RWPE2 (cell line): ENCODE measurements at places on chromosomes 6 and 20.

DNA sequence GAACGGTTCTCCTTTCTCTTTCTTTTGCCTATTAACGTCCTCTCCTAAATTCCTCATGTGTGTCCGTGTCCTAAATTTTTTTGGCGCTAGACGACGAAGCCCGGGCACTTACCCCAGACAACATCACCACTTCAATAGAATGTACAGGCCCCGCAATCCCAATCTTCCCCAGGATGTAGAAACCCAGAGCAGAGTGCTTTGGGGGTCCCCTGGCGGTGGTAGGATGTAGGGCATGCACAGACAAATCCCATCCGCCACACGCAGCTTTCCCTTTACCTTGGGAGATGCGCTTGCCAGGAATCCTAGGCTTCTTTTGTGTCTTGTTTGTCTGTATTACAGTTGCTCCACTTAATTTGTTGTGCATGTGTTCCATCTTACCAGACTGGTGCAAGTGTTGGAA is 417.3 kb upstream of the ARID1B start:
- DNase-seq = no peak

DNA sequence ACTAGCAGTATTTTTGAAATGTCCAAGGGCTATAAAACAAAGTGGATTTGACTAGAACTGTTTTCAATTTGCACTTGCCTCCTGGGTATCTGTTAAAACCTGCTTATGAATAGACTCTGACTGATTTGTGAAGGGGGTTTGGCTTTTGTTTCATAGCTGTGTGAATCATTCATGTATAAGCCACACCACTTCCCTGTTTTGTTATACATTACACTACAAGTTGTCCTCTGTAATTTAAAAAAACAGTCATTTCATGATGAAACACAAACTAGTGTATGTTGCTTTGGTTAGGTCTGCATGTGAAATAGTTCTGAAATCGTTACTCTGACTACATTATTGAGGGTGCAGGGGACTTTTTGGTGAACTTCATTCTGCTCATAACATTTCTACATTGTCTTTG is 121.7 kb downstream of the NKAIN2 start:
- DNase-seq = no peak

DNA sequence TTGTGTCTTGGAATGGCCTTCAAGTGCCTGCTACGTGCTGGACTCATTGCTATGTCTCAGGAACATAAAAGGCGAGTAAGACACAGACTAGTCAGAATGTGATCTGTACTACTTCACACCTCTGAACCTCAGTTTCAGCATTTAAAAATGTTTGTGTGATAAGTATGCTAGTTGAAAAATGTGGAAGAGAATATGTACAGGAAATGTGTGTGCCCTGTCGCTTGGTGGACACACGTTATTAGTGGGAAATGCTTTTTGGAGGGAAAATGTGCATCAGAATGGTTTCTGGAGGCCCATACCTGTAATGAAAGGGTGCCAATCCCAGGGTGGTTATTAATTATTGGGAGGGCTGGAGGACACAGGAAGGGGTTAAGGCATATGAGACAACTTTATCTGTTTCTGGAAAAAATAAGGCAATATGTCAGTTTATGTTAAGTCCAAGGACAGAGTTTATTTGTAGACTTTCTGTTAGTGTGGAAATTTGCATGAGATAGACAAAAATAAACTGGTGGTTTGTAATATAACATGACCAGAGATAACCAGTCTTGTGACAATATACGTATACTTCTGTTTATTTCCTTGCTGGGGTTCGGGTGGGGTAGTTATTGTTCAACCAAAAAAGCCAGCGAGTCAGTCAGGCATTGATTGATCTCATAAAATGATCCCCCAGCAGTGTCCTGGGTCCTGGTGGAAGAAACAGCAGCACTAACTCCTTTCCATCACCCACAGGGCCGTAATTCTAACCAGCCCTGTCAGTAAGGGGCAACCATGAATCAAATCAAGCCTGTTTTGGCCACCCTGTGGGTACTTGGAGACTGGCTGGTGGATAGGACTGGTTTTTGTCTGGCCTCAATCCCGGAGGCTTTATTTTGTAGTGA is 117.9 kb downstream of the JARID2 start:
- DNase-seq = no peak

- DNase-seq = no peak
Observed at GRCh38 chr20:26218301-26218700, 521.6 kb upstream of the ZNF337 start.

DNA sequence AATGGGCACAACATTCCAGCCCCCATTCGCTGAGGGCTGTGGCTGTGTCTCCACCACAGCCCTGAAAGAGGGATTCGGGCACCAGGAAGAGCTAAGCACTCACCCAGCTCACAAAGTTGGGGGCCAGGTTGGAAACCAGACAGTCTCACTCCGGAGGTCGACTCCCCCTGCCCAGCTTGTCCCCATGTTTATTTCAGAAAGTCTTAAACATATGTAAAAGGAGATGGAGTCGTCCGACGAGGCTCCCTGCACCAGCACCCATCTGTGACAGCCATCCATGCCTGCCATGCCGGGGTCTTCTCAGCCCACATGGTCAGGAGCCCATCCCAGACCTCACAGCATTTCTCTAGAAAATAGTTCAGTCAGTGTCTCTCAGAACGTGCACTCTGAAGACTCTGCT is 63.6 kb upstream of the STX16 start:
- DNase-seq = no peak

DNA sequence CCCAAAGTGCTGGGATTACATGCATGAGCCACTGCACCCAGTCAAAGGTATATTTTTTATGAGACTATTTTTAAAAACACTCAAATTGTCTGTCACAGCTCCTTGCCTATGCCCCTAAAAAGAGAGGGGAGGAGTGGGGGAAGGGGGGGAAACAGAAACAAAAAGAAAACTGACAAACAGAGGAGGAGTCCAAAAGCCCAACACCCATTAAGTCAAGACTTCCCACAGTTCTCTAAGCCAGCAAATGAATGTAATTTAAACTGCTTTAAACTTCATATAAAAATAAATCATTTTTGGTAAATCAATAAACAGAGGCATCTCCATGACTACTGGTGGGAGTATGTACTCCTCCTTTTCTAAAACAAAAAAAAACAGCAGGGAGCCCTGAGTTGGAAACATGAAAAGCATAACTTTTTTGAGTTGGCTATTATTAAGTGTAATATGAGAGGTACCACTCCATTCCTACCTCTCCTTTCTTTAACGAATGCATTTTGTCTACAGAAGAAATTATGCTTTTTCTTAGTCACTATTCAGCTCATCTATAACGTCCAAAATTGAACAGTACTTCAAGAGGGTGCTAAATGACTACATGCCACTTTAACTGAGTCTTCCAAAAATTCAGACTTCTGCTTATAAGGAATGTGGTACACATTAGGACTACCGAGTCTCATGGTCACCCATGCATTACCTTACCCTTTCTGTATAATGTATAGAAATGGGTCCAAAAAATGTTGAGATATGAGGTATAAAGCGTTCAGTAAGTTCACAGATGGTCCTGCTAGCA is 119.0 kb upstream of the PRSS16 start:
- DNase-seq = no peak

GRCh38 chr6:28266563-28266961 is 381 bp upstream of the ZSCAN26 start:
- DNase-seq = no peak

DNA sequence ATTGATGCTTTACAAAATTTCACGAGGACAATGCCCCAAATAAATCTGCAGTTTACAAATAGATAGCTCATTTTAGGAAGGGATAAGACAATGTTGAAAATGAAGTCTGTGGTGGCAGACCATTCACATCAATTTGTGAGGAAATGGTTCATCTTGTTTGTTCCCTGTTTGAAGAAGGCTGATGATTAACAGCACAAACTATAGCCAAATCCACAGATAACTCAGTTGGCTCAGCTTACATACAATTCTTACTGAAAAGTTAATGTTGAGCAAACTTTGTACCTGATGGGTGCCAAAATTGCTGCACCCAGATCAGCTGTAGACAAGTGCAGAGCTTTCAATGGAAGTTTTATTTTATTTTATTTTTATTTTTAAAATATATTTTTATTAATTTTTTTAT is 763.9 kb downstream of the DOK5 start:
- DNase-seq = no peak

GRCh38 chr20:5074232-5074674 is 45.5 kb downstream of the PCNA start:
- no peak for DNase-seq

- DNase-seq = no peak
Observed at GRCh38 chr6:156618600-156619205, 158.5 kb upstream of the ARID1B start.
